ENCODE measurements at places on chromosomes 11 and 22. TPM values are rescaled to one million over a fixed set of nuclear protein-coding genes. Genes with fewer than 3 reads are reported as not detected.

Gene PPP2R1B
- total RNA-seq = 34.8 TPM

Gene CCDC83
- total RNA-seq = not detected

Gene OR6M1
- total RNA-seq = not detected

Gene TRIM49
- total RNA-seq = not detected

Gene ENTHD1
- not detected for total RNA-seq

Gene HOATZ
- not detected for total RNA-seq

Gene IL10RA
- 0.37 TPM for total RNA-seq

Gene GPHA2
- total RNA-seq = not detected

Gene KCNJ1
- not detected for total RNA-seq

Gene MPPED1
- total RNA-seq = not detected

Gene SAA2
- total RNA-seq = not detected

Gene CSNK2A3
- 2.9 TPM for total RNA-seq

Gene RBFOX2
- 156 TPM for total RNA-seq

Gene MAML2
- total RNA-seq = 13.6 TPM

Gene CDCA5
- 12.5 TPM for total RNA-seq

Gene PANX2
- total RNA-seq = 0.37 TPM

Gene NXPE4
- not detected for total RNA-seq

Gene SAAL1
- 24.2 TPM for total RNA-seq

Gene MSANTD2
- total RNA-seq = 6.6 TPM

Gene OR10A2
- total RNA-seq = not detected

Gene TUB
- 7.7 TPM for total RNA-seq

Gene NXPE2
- total RNA-seq = not detected

Gene OR52M1
- not detected for total RNA-seq

Gene FAM168A
- total RNA-seq = 20.2 TPM

Gene EMID1
- total RNA-seq = not detected

Gene FGF3
- not detected for total RNA-seq

Gene ADM2
- total RNA-seq = 0.39 TPM

Gene ENDOD1
- total RNA-seq = 41.6 TPM

Gene MMP27
- not detected for total RNA-seq

Gene SYT9
- not detected for total RNA-seq

Gene TMA7B
- total RNA-seq = not detected

Gene OR56B4
- total RNA-seq = not detected

Gene KCNQ1
- total RNA-seq = not detected
